ENCODE measurements at places on chromosomes 6 and 20.
A peak's percentile ranks its signal among the peaks of the same experiment; 100 is the strongest.

- no peak for DNase-seq
Measured at GRCh38 chr20:63635431-63636141, 8.7 kb upstream of the GMEB2 start.

- DNase-seq: no peak
Measured at GRCh38 chr20:61253640-61254511, 1.8 kb downstream of the CDH4 start.

DNA sequence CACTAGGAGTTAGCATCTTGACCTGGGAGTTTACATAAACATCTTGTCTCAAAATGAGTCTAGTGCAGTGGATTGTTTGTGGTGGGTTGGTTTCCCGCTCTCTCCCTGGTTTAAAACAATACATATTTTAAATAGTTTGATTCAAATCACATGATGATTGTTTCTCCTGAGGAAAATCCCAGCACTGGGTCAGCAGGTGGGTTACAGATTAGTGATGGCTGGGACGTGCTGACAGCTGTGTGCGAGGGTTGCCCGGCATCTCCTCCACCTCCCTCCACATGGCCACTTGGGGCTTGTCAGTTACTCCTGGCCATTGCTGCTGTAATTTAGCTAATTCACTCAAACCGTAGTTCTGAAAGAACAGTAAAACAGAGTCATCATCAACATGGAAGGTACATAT is 306.4 kb upstream of the CITED2 start:
- DNase-seq: no peak

- DNase-seq: no peak
Measured at GRCh38 chr6:136510782-136511181, 39.4 kb downstream of the MAP7 start.

DNA sequence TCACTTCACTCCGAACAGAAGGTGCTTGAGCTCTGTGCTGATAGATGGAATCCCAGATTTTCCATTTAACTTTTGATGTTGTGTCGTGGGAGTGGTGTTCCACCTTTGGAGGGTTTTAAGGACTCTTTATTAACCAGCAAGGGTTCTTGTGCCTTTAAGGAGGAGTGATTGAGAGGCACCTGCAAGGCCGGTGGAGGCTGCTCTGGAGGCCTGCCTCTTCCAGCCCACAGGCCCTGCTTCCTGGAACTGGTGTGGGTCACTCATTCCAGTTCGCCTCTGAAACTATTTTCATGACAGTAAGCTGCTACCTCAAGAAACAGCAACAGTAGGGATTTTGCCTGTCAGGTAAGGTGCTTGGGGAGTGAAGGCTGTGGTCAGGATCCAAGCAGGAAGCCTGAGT is 58.8 kb upstream of the APCDD1L start:
- no peak for DNase-seq

GRCh38 chr6:53752856-53753255 is 41.9 kb upstream of the LRRC1 start:
- no peak for DNase-seq

DNA sequence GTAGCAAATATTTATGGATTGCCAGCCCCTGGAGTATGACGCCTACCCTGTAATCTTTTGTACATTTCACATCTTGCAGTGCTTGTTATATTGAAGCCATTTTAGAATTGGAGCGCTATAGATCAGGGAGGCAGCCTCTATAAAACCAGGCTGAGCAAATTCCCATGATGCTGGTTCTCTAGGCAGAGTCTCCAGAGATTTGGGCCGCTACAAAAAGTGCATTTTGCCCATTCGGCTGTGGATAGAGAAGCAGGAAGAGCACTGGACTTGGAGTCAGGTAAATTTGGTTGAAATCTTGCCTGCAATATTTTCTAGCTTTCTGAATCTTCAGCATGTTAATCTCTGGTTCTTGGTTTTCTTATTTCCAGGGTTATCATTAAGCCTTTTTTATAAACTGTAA is 2.0 kb downstream of the YWHAB start:
- DNase-seq: no peak

DNA sequence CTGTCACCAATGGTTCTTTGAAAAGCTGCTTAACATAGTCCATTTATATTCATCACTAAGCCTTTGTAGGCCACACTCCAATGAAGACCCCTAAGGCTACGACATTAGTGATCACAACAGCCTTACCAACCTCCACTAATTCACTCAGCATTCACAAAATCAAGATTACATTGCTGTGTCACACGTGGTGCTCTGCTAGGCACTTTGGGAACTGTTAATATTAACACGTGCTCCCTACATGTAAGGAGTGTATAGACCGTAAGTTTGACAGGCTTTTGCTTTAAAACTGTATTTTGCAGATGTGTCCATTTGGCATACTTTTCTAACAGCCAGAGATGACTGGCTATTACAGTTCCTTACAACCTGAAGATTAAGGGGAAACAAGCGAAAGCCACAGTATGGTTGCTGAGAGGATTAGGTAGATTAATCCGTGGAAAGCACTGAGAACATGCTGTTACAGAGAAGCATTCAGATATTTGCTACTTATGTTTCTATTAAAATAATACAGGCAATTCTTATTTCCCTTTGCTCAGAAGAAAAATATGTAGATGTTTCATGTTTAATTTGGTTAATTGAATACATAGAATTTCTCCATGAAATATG is 69.7 kb downstream of the SAMD3 start:
- no peak for DNase-seq

DNA sequence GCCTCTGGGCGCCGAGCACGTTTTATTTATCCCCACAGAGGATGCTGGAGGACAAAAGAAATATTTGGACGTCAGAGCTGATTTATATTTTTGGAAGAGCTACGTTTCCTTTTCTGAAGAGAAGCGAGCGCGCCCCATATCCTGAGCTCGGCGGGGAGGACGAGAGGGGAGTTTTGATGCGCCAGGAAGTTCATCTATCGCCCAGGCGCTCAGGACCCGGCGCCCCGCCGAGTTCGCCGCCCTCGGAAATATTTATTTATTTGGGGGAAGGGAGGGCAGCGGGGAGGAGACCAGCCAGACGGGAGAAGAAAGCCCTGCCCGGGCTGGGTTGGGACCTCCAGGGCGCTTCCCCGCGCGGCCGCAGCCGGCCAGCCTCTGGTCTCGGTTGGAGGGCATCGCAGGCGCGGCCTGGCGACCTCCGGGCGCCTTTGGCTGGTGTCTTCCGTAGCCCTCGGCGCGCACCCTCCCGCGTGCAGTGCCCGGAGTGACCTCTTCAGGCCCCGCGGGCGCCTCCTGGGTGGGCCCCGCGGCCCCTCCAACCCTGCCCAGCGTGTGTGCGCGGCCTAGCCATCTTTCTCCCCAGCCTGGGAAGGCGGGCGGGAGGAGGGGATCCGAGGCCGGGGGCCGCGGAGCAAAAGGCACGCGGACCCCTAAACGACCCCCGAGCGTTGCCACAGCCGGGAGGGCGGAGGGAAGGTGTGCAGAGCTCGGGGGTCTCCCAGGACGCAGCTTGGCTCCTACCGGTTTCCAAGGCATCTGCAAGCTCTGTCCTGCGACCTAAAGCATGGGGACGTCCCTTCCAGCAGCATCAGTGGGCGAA is 5.4 kb upstream of the FOXF2 start:
- no peak for DNase-seq

DNA sequence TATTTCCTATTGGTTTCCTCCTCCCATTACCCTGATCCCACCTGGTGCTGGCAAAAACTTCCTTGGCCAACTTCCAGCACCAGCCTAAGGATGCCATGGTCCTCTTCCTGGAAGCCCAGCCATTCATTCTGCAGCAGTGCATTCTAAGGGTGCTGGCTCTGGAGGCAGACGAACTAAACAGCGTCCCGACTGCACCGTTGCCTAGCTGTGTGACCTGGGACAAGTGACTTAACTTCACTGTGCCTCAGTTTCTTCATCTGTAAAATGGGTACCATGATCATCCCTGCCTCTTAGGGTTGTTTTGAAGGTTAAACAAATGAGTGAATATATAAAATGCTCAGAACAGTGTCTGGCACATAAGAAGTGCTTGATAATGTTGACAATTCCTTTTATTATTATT is 120.9 kb upstream of the ZNF217 start:
- no peak for DNase-seq

DNA sequence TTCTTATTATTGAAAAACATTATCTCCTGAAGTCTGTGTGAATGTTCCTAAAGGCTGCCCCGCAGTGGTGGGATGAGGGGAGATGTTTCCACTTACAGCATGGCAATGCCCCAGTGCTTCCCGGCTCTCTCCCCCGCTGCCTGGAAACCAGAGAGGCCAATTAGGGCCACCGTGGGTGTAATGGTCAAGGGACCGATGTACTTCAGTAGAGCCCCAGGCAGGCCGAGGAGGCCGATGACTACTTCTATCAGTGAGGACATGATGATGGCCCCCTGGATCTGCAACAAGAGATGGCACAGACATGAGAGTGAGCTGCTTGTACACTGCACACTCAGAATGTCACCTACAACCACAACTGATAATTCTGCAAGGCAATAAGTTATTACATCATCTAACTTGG is 117.8 kb downstream of the SLC23A2 start:
- DNase-seq: no peak

GRCh38 chr6:162825597-162825996 is 97.8 kb downstream of the PACRG start:
- no peak for DNase-seq

- no peak for DNase-seq
Measured at GRCh38 chr6:90645634-90646033, 58.8 kb upstream of the MAP3K7 start.

DNA sequence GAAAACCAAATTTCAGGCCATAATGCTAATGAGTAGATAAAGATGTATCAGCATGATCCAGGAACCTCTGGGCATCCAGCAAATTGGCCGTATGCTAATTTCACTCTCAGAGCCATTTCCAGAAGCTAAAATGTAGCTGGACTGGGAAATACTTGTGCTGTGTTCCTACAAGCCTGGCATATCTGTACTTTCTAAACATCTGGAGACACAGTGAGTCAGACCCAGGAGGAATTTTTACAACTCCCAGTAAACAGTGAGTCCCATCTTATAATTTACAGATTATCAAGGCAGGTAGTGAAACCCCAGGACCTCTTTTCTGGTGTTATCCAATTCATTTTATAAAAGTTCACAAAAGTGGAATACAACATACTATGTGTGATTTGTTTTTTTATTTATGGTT is 683.0 kb upstream of the ADGRB3 start:
- no peak for DNase-seq

- DNase-seq: no peak
Measured at GRCh38 chr20:51129147-51129776, 106.4 kb upstream of the KCNG1 start.

- DNase-seq: no peak
Measured at GRCh38 chr6:162612613-162613012, 115.0 kb downstream of the PRKN start.

- DNase-seq: no peak
Measured at GRCh38 chr6:130518588-130518987, 152.8 kb downstream of the TMEM200A start.

DNA sequence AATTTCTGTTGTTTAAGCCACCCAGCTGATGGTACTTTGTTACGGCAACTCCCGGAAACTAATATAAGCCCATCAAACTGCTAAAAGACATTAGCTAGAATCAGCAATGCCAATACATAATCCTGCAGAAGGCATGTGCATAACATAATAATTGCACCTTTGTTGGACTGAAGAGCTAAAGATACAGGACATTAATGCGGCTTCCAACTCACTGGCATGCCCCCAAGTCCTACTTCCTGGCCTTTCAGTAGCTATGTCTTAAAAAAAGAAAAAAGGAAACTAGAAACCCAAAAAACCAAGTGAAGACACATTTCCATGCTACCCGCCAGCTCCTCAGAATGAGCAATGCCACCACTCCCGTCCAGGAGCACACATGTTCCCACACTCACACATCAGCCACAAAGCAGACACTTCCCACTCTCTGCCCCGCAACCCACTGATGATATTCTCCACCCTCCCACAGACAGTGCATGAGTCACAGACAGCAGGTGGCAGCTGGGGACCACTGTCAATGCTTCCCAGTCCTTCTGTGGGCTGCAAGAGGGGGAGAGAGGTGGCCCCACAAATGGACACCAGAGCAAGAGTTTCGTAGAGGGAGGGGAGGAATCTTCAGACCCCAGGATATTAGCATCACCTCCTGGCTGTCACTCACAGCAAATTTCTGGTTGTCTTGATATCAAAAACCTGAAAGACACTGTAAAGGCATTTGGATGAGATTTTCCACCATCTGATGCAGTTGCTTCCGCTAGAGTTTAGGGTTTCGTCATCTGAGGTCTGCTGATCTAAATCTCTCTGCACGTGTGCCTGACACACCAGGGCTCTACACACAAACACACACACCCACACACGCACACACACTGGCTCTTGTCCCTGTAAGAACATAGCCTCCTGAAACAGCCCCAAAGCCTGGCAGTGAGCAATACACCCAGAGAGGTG is 32.8 kb downstream of the GFOD1 start:
- DNase-seq: peak; percentile 72

DNA sequence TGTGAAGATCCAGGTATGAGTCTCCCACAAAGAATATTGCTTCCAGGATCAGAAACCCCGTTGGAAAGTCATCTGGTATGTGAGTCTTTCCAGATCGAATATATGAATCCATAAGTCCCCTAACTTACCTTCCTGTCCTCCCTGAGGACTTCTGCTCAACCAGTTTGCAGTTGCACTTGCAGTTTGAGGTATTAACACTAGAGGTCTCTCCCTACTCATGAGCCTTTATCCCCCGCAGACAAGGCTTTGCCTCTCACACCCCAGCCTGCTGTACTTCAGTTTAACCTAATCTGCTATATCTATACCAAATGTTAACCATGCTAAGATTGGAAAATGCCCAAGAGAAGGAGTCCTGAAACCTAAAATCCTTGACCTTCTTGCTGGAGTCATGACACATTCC is 135.3 kb upstream of the DEFB112 start:
- no peak for DNase-seq

- DNase-seq: no peak
Measured at GRCh38 chr20:46559685-46560440, 9.4 kb upstream of the OCSTAMP start.

DNA sequence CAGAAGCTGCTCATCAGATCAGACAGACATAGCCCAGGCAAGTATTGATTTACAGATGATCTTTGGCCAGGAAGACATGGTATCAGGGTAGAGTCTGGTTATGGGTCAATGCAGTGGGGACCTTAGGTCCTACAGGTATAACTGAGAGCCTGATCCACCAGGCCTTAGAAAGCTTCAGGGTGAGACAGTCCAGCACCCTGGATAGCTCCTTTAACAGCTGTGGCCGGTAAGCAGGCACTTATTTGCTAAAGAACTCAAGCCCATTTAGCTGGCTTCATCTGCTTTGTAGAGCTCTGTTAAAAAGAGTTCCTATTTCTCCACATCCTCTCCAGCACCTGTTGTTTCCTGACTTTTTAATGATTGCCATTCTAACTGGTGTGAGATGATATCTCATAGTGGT is 39.6 kb downstream of the ESR1 start:
- no peak for DNase-seq

DNA sequence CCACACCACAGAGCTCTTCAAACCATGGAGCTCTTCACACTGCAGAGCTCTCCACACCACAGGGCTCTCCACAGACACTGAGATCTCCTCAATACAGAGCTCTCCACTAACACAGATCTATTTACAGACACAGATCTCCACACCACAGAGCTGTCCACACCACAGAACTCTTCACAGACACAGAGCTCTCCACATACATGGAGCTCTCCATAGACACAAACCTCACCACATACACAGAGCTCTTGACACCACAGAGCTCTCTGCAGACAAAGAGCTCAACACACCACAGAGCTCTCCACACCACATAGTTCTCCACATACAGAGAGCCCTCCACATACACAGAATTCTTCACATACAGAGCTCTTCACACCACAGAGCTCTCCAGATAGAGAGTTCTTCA is 53.0 kb downstream of the ERMARD start:
- no peak for DNase-seq

GRCh38 chr6:89449193-89449592 is 16.2 kb downstream of the ANKRD6 start:
- DNase-seq: no peak

- DNase-seq: no peak
Measured at GRCh38 chr20:14445310-14445709, 107.9 kb upstream of the FLRT3 start.

Measured in activated T-helper 9 cell treated with anti-CD3 and anti-CD28 coated beads, Interleukin-2, amount 50 U/mL, for 16 hours (primary cell).